Smooth muscle cell of the coronary artery (primary cell): ENCODE measurements at places on chromosomes 4 and X. TPM values are rescaled to one million over a fixed set of nuclear protein-coding genes. Genes with fewer than 3 reads are reported as not detected.

PWWP3B gene
- total RNA-seq = under 0.01 and 0.12 TPM in 2 replicates

SPANXN4 gene
- not detected in 2 replicates for total RNA-seq

FRYL gene
- 27.7 and 56.2 TPM in 2 replicates for total RNA-seq

CT45A3 gene
- not detected in 2 replicates for total RNA-seq

USP17L10 gene
- not detected in 2 replicates for total RNA-seq

TEC gene
- total RNA-seq = 0.38 and 0.94 TPM in 2 replicates

ATXN3L gene
- not detected in 2 replicates for total RNA-seq

TRIM2 gene
- total RNA-seq = 23.3 and 69.9 TPM in 2 replicates

MAGIX gene
- total RNA-seq = 0.82 and 1.7 TPM in 2 replicates

NUP62CL gene
- total RNA-seq = not detected in 2 replicates

TSPYL2 gene
- total RNA-seq = 15.8 and 26.1 TPM in 2 replicates

DMRTC1 gene
- not detected in 2 replicates for total RNA-seq

GAGE12E gene
- not detected in 2 replicates for total RNA-seq

WAS gene
- 0.23 TPM in 1 of 2 replicates, not detected in the other for total RNA-seq

L1CAM gene
- 0.08 and 0.23 TPM in 2 replicates for total RNA-seq

EMCN gene
- 0.59 and 3.2 TPM in 2 replicates for total RNA-seq

CCSER1 gene
- total RNA-seq = 0.23 TPM in 1 of 2 replicates, not detected in the other

DACH2 gene
- not detected in 2 replicates for total RNA-seq

DRD5 gene
- not detected in 2 replicates for total RNA-seq

SPARCL1 gene
- total RNA-seq = under 0.01 and 0.70 TPM in 2 replicates

ZCCHC12 gene
- total RNA-seq = not detected in 2 replicates

UGT2A3 gene
- not detected in 2 replicates for total RNA-seq

FRG2 gene
- not detected in 2 replicates for total RNA-seq

CYTL1 gene
- 0.15 and 2.5 TPM in 2 replicates for total RNA-seq

BEX2 gene
- total RNA-seq = 0.23 and 2.3 TPM in 2 replicates

ACE2 gene
- 0.30 TPM in 1 of 2 replicates, not detected in the other for total RNA-seq

ANOS1 gene
- total RNA-seq = 0.94 and 11.7 TPM in 2 replicates

AADAT gene
- 0.47 and 2.3 TPM in 2 replicates for total RNA-seq

SPANXA2 gene
- total RNA-seq = not detected in 2 replicates

TLR1 gene
- 0.68 and 2.0 TPM in 2 replicates for total RNA-seq

TBC1D25 gene
- total RNA-seq = 5.3 and 6.2 TPM in 2 replicates
